ENCODE measurements at places on chromosomes 1 and 21. TPM values are rescaled to one million over a fixed set of nuclear protein-coding genes. Genes with fewer than 3 reads are reported as not detected.

DNA sequence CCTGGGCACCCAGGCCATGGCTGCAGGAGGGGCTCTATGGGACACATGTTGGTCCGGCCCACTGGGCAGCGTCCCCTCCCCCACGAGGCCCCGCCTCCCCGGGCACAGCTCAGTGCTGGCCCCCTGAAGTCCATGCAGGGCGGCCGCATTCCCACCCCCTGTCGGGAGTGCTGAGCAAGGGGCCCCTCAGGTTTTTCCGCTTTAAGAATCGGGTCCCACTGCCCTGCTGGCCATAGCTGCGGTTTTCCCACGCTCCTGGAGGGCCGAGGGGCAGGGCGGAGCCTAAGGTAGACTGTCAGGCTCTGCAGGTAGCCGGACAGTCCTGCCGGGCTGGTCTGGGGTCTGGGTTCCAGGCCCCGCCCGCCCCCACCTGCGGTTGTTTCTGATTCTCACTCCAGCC lies 43.5 kb upstream of the CCDC27 start:
- no peak for DNase-seq

DNA sequence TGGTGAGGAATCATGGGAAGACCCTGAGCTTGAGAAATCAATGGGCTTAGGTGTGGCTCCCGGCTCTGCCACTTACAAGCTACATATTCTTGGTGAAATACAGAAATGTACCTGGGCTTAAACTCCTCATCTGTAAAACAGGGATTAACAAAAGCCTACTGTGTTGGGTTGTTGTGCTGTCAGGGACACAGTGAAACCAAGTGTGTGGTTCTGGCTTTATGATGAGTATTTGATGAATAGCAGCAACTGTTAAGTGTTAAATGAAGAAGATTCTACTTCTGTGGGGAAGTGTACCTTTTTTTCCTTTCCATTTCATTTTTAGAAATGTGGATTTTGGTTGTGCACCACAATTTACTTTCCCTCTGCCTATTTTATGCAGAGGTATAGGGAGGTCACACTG lies 41.1 kb upstream of the DUSP10 start:
- no peak for DNase-seq

DNA sequence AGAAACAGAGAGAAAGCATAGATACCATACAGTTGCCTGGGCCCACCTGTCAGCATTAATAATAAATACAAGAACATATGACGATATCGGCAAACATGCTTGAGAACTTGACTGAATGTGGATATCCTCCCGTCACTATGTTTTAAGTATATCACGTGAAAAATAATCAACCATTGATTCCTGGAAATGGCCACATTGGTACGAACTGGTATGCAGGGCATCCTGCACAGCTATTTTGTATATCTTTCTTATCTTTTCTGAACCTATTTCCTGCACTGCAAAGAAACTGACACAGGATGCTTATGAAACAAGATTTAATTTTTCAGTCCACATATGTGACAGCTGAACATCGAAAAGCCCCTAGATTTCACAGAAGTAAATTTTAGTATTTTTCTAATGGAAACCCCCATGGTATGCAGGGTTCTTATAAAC lies 22.8 kb upstream of the RGS1 start:
- DNase-seq = no peak

DNA sequence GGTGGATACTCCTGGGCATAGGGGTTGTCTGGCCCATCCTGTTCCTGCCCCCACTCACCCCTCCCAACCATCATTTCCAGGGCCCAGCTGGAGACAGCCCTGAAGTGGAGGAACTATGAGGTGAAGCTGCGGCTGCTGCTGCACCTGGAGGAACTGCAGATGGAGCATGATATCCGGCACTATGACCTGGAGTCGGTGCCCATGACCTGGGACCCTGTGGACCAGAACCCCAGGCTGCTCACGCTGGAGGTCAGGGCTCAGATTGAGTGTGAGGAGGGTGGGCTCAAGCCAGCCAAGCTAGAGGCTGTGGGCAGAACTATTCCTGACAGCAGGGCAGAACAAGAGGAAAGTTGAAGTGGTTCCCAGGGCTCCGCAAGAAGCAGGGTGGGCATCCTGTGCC lies 14.2 kb downstream of the RHOC start:
- no peak for DNase-seq

DNA sequence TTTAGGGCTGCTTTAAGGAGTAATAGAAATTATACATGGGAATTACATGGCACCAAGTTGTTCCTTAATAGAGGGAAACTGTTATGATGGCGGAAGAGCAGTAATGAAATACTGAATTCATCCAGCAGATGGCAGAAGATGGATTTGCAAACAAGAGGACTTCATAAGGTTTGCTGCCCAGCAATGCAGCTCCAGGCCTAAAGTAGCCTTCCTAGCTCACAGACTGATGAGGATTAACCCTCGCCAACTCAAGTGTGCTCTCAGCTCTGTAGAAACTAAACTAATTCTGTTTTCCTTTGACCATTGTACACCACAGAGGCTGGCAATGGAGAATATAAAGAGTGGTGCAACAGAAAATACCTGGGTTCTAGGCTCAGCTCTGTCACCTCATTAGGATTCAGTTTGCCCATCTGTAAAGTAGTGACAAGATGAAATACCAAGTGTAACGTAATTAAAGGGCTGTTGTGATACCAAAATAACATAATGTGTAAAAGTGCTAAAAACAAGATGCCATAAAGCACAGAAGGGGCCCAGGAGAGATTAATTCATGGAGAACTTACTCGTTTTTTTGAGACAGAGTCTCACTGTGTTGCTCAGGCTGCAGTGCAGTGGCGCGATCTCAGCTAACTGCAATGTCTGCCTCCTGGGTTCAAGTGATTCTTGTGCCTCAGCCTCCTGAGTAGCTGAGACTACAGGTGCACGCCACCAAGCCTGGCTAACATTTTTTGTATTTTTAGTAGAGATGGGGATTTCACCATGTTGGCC lies 102.4 kb upstream of the SERBP1 start:
- no peak for DNase-seq

- DNase-seq = no peak
Measured at GRCh38 chr1:150511551-150511950, 3.6 kb downstream of the ECM1 start.

- DNase-seq = no peak
Measured at GRCh38 chr1:156893048-156893953, at the start of gene PEAR1. Gene PEAR1, plus strand, starts transcription at chr1:156893718. Its CDS starts 10,209 bp downstream, at chr1:156903927.

DNA sequence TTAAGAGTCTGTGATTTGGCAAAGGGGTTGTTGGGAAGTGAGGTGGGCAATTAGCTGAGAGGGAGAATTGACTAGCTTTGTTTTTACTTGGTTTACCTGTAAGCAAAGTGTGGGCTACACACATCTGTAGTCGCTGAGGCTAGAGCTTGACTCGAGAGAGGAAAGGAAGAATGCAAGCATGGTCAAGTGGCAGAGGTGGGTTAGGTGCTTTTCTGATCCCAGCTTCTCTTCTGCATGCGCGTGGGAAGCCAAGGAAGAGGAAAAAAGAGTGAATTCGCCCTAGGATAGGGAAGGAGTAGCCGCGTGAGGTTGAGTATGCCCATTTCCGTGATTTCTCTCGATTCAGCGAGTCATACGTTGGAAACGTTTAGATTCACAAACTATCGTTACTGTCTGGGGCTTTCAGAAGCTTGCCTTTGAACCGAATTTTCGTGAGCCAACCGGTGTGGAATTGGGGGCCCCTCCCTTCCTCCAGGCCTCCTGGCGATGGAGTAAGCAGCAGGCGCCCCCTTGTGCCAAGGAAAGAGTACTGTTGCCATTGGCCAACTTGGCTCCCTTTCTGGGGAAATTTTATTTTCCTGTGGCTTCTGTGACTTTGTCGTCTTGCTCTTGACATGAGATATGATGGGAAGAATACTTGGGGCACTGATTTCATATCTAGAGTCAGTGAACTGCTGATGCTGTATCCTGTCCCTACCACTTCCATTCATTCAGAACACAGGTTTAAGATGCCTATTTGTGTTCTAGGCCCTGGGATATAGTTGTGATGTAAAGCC lies 1.3 kb downstream of the PIGV start:
- peak; percentile 76 for DNase-seq

DNA sequence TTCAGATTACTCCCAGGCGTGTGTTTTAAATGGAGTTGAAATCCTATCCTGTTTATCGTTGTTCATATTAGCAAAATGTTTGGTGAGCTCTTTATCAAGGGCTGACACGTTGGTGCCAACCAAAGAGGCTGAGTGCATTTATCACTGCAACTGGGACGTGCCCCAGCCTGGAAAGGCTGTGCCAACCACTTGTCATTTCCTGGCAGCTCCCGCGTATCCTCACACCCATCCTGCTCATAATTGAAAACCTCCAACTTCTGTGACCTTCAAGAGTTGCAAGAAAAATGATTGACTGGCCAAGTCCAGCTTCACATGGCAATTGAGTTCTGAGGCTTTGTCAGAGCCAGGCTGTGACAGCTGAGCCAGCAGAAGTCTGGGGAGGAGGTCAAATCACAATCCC lies 43.7 kb upstream of the KCNA3 start:
- DNase-seq = no peak

The SPAG17 gene
- not detected for total RNA-seq

The LIN28A gene
- total RNA-seq = not detected

The ERRFI1 gene
- total RNA-seq = 1.4 TPM

The LPAR3 gene
- 3.2 TPM for total RNA-seq
